ENCODE measurements at places on chromosomes 11 and 22. TPM values are rescaled to one million over a fixed set of nuclear protein-coding genes. Genes with fewer than 3 reads are reported as not detected.
A peak's percentile ranks its signal among the peaks of the same experiment; 100 is the strongest.

RFPL1 gene
- polyA plus RNA-seq: not detected

NXPE4 gene
- polyA plus RNA-seq: not detected

OR4A16 gene
- not detected for polyA plus RNA-seq

MN1 gene
- polyA plus RNA-seq: 1.7 TPM

SMIM38 gene
- polyA plus RNA-seq: 0.08 TPM

NTM gene
- 0.40 TPM for polyA plus RNA-seq

AASDHPPT gene
- 14.6 TPM for polyA plus RNA-seq

SLC5A1 gene
- 54.5 TPM for polyA plus RNA-seq

PACSIN3 gene
- 123 TPM for polyA plus RNA-seq

DNA sequence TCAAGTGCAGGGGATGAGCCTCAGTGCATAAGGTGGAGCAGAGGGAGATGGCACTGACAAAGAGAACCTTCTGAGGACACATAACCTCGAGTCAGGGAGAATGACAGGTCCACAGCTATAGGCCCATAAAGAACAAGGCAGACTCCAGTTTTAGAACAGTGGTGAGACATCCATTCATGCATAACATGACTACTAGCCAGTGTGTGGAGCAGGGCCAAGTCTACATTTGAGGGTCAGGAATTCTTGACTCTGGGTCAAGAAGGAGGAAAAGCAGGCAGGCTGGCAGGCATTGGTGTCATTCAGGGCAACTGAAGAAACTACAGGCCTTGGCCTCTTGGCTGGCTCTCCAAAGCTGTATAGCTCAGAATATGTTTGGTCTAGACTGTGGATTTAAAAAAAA, 54.9 kb downstream of the MTNR1B start:
- DNase-seq: no peak

DNA sequence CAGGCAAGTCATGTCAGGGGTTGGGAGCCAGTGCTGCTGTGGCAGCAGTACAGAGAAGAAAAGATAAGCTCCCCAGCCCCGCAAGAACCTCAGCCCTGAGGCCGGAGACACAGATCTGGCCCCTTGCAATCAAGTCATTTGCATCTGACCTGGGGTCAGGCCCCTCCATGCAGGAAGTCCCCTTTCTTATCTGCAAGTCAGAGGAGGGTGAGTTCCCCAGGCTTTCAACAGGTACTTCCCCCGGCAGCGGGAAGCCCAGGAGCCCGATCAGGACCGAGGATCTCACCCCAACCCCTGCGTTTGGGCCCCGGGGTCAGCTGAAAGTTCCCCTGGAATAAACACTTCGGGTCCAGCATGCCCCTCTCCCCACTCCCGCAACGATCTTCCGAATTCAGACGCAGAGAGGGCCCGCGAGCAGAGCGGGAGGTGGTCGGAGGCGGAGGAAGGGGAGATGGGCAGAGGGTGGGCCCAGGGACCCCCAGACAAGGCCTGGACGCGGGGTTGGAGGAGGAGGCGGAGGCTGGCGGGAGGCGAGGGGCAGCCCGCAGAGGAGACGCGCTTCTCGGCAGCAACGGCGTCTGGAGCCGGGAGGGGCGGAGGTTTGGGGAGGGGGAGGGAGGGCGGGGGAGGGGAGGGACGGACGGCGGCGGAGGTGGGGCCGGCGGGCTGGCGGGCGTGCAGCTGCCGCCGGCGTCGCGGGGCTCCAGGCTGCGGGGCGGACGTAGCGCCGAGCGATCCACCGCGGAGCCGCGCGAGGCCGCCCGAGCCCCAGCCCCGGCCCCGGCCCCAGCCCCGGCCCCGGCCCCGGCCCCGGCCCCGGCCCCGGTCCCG, at the start of gene TSPAN18:
TSPAN18 (plus strand) TSS at position 680 of the 831 bp plus-strand sequence. CDS start 179,455 bp downstream, outside the sequence.
- DNase-seq: peak; percentile 50

DNA sequence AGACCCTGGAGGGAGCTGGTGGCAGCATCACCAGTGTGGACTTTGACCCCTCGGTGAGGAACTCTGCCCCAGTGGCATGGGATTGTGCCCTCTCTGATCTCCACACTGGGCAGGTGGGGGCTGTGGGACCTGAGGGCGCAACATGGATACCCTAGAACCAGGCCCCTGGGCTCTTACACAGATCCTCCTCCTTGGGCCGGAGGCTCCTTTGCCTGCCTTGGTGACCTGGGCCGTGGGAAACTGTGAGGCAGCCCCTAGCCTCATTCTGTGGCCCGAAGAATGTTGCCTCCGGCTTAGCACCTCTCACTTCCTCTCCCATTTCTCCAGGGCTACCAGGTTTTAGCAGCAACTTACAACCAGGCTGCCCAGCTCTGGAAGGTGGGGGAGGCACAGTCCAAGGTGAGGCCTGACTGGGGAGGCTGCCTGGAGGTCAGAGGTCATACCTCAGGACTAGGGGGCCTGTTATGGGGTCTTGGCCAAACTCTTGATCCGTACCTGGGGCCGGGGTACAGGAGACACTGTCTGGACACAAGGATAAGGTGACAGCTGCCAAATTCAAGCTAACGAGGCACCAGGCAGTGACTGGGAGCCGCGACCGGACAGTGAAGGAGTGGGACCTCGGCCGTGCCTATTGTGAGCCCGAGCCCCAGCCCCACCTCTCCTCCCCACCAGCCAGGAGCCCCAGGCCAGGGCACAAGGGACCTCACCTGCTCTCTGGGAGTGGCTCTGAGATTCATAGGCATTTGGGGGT, 12.2 kb downstream of the ATG16L2 start:
- DNase-seq: peak; percentile 59

GRCh38 chr11:26749927-26750326, 28.1 kb upstream of the SLC5A12 start:
- no peak for DNase-seq

DNA sequence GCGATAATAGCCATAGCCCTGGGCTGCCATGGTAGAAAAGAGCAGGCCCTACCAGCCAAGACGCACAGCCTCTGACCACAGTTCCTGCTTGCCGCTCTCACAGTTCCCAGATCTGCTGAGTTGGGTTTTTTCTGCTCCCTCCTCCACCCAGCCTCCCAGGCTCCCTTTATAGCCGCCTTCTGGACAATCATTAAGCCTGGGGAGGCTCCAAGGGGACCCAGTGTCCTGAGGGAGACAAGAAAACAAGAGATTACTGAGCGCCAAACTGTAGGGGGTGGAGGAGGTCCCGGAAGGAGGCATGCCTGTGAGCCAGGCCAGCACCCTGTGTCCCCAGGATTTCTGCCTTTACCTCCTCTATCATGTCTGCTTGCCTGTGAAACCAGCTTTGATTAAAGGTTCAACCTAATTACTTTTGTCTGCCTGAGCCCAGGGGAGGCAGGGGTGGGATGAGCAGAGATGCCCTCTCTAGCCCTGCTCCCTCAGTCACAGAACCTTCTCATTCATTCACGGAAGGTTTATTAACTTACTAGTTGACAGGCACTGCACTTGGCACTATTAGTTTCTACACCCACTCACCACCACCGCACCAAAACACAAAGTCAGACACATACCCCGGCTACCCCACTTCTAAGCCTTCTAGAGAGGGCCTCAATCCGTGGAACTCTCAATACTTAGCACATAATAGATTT, 1.2 kb downstream of the SLC37A4 start:
- peak; percentile 36 for DNase-seq

- no peak for DNase-seq
These were observed 6.2 kb downstream of the APIP start for GRCh38 chr11:34909955-34910354.

GRCh38 chr22:37218399-37218770, 6.1 kb upstream of the SSTR3 start:
- no peak for DNase-seq

GRCh38 chr11:3849297-3849874, 6.1 kb upstream of the STIM1 start:
- DNase-seq: no peak

- DNase-seq: peak; percentile 89
These were observed 1.5 kb upstream of the TRABD start for GRCh38 chr22:50184004-50184901.

DNA sequence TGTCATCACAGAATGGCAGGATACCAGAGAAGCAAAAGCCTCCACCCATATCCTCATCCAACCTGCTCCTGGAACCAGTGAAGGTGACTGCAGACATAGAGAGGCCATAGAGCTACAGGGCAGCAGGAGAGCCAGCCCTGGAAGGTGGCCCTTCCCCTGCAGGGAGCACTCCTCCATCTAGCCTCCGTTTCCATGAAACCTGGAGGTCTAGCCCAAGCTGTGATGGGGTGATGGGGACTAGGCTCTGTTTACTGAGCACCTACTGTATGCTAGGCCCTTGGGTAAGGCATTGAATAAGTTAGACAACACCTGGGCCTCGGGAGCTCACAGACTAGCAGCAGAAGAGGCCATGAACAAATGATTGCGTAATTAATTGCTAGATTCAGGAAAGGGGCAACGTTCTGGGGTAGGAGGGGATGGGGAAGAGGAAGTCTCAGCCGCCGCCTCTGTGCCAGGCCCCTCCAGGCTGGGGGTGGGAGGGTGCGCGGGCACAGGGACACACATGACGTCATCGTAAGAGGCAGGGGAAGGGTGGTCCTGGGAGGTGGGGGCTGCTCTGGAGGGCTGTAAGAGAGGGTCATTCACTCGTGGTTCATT, 784 bp upstream of the SYNGR1 start:
- DNase-seq: no peak

DNA sequence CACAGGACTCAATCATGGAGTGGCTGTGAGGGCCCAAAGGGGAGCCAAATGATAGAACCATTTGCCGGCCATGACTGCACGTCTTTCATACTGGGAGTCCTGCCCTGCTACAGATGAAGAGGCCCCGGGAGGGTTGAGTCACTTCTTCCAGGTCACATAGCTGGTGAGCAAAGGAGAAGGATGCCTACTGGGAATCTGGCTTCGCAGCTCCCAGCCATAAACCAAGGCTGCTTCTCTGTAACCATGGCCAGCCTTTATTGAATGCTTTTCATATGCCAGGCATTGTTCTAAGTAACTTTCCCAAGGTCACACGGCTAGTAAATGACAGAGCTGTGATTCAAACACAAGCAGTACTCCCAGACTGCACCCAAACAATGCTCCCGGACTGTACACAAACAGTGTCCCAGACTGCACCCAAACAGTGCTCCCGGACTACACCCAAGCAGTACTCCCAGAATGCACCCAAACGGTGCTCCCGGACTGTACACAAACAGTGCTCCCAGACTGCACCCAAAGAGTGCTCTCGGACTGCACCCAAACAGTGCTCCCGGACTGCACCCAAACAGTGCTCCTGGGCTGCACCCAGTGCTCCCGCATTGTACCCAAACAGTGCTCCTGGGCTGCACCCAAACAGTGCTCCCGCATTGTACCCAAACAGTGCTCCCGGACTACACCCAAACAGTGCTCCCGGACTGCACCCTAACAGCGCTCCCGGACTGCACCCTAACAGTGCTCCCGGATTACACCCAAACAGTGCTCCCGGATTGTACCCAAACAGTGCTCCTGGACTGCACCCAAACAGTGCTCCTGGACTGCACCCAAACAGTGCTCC, 89.8 kb downstream of the FBXO7 start:
- DNase-seq: no peak

DNA sequence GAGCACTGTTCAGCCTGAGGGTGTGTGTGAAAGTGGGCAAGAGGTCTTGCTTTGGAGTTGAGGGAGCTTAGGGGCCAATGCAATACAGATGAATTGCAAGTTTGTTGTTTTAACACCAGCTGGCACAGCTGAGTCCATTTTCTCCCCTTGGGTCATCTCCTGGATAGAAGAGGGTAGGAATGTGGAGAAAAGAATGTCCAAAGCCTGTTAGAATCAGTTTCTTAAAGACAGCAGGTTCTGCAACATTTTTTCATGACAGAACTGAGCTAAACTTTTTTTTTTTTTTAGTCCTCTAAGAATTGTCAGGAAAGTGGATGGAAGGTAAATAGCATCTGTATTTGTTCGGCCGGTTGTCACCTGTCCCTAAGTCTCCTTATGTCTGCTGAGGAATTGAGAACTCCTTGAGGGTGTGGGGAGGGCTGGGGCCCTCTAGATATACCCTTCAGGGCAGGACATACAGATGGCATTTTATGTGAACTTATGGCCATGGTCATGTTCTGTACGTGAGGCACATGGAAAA, 211.1 kb upstream of the CADM1 start:
- DNase-seq: no peak

- no peak for DNase-seq
These were observed 74.0 kb upstream of the WNT11 start for GRCh38 chr11:76280151-76280881.

DNA sequence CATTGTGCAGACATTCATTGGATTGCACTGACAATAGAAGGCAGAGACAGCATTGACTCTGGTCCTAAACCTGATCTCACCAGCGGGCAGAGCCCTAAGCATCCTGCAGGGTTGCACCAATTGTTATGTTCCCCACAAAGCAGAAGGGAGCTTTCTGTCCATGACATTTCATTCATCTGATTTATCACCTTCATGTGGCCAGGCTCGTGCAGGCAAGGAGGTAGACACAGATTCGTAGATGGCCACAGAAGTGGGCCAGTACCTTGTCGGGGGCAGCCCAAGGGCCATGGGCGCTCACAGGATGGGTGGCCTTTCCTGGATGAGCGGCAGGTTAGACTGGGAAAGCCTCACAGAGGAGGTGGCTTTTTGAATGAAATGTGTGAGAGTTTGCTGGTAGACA, 2.9 kb downstream of the TSKU start:
- peak; percentile 11 for DNase-seq

DNA sequence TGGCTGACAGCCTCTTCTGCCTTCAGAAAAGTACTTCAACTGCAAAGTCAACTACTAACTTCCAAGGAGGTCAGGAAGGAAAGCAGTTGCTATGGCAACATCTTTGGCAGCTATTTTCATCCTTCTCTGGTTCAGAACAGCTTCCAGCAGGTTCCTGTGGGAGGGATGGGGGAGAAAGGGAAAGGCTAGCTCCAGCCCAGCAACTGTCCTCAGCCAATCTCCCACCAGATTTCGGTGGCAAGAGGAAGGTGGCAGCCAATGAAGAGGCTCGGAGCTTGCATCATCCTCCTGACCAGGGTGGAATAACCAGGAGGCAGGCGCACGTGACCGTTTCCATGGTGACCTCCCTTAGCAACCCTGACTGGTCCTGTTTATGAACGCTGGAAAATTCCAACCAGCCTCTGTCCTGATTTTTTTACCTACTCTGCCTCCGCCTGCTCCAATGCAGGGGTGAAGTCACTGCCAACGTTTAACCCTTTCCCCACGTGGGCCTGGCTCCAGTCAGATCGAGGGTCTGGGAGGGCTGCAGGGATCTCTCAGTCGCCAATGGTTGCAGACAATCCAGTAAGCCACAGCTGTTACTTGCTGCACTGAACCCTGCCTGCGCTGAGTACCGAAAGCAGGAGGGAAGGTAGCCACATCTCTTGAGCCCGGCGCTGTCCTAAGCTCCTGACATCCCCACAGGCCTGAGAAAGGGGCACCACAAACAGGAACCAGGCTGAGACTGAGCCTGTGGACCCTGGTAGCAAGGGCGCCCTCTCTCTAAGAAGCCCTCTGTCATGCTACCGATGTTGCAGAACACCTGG, 11.2 kb upstream of the MALAT1 start:
- peak; percentile 100 for DNase-seq

DNA sequence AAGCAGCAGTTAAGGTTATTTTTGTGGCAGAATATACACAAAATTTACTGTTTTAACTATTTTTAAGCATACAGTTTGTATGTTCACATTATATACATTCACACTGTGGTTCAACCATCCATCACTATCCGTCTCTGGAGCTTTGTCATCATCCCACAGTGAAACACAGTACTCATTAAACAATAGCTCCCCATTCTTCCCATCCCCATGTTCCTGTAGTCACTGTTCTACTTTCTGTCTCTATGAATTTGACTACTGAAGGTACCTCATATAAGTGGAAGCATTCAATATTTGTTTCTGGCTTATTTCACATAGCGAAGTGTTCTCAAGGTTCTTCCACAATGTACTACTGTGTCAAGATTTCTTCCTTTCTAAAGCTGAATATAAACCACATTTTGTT, 32.6 kb downstream of the ZBTB44 start:
- no peak for DNase-seq

All from heart left ventricle (tissue), 16 donors.